Stimulated activated naive CD4-positive, alpha-beta T cell (primary cell): ENCODE measurements at places on chromosomes 1 and 21.

DNA sequence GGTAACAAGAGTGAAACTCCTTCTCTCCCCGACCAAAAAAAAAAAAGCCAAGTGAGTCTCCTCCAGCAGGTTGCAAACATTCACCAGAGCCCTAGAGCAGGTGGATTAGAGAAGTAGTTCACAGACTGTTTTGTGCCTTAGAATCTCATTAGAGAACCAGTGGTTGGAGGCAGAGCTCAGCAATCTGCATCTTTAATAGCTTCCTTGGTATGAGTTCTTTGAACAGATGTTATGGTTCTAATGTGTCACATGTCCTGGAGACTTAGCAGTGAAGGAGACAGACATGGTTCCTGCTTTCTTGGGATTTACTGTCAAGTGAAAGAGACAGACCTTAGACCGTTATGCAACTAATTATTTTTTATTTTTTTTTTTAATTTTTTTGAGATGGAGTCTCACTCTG is 26.8 kb downstream of the SESN2 start:
- DNase-seq, result no peak

GRCh38 chr1:2887941-2888855 is 86.7 kb upstream of the TTC34 start:
- DNase-seq, result no peak

DNA sequence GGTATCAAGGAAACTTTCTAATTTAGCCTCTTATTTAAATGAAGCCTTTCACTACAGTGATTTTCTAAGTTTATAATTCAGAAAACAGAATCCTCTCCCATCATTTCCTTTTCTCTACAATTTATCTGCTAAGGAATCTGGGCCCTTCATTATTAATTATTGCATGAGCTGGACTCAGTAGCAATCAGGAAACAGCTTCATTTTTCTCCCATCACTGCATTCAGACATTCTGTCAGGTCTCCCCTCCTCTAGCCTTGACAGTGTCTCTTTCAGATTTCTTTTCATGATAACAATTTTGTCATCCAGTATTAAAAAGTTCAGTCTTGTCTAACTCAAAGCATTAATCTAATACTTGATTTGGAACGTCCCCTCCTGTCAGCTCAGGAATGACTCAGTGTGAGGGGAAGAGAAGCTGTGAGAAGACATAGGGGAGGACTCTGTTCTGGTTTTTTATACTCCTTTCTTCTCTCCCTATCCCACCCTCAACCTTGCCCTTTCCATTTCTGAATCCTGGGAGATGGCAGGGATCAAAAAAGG is 28.1 kb downstream of the SLC44A5 start:
- no peak for DNase-seq

DNA sequence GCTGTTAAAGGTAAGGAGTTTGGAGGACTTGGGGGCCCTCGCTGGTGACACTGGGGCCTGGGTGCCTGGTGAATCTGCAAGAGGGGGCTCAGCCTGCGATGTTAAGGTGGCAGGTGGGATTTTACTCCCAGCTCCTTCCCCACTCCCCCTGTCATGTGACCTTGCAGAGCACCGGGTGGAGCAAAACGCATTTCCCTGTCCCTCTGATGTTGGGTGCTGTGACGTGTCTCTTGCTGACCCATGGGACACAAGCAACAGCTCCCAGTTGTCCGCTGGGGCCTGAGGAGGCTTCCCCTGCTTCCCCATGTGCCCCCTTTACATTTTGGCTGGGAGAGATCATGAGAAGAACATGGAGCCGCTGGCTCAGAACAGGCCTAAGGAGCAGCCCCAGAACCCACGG is 319.0 kb downstream of the MATN1 start:
- no peak for DNase-seq

GRCh38 chr1:89633800-89634625 is 1.1 kb downstream of the LRRC8C start:
- DNase-seq, result peak; percentile 41

- DNase-seq, result peak; percentile 14
Measured at GRCh38 chr1:244603498-244603897, 49.4 kb upstream of the DESI2 start.

- DNase-seq, result no peak
Measured at GRCh38 chr1:228215663-228216116, 7.8 kb downstream of the OBSCN start.

DNA sequence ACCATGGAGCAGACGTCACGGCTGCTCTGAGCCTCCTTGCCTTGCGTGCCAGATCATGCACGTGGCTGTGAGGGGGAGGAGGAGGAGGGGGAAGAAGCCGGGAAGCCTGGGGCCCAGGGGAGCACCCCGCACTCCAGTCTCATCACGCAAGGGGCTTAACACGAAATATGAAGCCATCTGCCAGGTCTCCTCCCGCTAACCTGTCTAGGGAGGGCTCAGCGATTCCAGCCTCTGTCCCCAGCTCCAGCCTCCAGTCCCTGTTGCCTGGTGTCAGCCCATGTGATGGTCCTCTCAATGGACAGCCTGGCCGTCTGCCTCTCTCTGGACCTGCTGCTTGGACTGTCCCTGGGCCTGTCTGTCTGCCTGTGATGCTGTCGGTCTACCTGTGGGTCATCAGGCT is 22.5 kb upstream of the C1QA start:
- DNase-seq, result no peak

DNA sequence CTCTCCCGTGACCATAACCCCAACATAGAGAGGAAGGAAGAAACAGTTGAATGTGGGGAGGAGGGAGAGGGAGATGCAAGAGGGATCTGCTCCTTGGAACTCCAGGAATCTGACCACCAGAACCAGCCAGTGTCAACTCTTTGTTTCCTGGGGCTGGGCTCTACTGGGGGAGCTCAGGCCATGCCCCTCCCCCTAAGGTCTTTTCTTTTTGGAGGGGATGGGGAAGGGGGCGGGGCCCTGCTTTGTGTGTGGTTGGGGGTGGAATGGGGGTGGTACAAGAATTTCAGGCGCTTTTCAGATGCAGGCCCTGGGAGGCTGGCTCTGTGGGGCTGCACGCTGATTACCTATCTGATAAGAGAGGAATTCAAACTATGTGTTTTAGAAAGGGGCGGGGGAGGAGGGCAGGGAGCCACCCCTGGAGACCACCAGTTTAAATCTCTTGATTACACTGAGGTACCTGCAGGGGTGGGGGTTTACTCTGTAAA is 8.3 kb downstream of the LIN28A start:
- no peak for DNase-seq

DNA sequence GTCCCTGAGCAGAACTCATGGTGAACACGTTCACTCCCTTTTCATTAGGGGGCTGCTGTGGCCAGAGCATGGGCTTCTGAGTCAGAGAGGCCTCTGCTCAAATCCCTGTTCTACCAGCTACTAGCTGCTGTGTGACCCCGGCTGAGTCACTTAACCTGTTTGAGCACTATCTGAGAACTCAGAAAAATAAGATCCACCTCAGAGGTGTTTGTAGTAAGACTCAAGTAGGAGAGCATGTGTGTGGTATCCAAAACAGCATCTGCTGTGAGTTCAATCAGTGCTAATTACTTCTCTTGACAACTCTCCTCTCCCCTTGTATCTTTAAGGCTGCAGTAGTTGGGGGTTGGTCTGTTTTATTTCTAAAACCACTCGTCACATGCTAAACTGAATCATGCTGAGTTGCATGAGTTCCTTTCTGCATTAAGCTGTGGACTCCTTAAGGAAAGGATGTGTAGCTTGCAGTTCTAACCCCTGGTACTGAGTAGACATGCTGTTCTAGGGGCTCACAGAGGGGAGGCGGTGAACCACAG is 39.7 kb upstream of the JUN start:
- DNase-seq, result no peak

DNA sequence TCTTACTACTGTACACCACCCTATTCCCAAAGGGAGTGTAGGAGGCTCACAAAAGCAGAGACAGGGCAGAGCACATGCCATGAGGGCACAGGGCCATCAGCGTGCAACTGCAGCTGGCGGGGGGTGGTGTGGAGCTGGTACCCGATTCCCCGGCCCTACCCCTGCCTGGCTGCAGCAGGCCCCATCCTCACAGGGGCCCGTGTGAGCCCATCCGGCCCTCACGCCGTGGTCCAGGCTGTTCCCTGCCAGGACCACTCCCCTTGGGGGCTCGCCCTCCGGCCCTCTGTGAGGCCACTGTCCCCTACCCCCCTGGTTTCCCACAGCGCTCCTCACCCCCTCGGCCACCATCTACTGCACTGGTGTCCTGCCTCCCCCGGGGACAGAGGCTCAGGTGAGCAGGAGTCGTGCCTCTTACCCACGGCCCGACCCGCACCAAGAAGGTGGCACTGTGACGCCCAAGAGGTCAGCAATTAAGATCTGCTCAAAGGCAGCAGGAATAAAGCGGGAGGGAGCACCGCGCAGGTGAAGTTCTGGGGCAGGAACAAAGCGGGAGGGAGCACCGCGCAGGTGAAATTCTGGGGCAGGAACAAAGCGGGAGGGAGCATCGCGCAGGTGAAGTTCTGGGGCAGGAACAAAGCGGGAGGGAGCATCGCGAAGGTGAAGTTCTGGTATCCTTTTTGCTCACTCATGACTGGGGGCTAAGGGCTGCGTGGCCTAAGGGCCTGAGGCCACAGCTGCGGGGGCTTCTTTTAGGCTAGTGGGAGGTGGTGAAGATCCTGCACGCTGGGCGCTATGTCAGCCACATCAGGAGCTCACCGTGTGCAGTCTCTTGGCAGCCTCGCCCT is 3.9 kb downstream of the POFUT2 start:
- no peak for DNase-seq

GRCh38 chr1:92081031-92081430 is 886 bp downstream of the BTBD8 start:
- DNase-seq, result no peak

- no peak for DNase-seq
Measured at GRCh38 chr21:34579411-34579810, 35.5 kb downstream of the RCAN1 start.

DNA sequence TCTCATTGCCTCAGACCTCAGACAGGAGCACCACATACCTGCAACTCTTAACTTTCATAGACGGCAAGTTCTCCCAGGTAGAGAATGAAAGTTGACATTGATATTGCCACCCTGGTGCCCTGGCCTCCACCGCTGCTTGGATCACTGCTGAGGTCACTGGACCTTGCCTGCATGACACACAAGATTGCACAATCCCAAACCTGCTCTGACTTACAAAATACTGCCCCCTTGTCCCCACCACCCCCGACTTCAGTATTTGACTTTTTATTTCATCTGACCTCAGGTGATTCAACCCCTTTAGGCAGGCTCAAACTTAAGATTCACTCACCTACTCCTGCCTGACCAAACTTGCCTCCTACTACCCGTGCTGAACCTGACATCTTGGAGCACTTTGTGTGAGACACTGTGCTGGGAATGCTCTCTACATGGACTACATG is 43.1 kb upstream of the S1PR1 start:
- no peak for DNase-seq

DNA sequence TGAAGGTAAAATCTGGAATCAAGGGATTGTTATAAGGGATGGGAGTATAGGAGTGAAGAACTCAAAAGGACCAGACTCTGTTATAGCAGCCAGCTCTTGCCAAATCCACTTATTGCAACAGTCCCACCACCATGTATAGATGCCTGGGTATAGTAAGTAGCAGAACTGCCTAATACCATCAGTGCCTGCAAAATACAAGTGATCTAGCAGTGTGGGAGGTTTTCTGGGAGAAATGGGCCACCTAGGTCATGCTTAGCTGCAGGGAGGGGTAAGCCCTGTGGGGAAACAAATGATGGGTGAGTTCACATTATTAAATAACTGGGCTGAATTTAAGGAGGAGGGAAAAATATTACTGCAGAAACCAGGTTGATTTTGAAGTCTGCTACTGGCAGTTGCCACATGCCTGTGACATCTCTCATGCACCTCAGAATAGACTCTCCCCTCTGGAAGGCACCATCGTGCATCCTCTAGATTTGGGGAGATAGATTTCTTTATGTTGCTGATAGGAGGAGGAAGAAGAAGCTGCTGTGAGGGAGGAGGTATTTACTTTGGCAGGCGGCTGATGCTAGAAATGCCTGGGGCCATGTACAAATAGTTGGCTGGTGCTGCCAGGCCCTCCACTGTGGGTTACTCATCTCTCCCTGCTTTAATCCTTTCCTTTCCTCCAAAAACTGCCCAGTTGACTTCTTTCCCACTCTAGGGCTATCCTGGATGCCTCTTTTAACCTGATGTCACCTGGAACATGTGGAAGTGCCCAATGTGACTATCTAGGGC is 27.5 kb downstream of the HLX start:
- no peak for DNase-seq

- DNase-seq, result no peak
Measured at GRCh38 chr1:241582921-241583321, 50.7 kb downstream of the KMO start.

DNA sequence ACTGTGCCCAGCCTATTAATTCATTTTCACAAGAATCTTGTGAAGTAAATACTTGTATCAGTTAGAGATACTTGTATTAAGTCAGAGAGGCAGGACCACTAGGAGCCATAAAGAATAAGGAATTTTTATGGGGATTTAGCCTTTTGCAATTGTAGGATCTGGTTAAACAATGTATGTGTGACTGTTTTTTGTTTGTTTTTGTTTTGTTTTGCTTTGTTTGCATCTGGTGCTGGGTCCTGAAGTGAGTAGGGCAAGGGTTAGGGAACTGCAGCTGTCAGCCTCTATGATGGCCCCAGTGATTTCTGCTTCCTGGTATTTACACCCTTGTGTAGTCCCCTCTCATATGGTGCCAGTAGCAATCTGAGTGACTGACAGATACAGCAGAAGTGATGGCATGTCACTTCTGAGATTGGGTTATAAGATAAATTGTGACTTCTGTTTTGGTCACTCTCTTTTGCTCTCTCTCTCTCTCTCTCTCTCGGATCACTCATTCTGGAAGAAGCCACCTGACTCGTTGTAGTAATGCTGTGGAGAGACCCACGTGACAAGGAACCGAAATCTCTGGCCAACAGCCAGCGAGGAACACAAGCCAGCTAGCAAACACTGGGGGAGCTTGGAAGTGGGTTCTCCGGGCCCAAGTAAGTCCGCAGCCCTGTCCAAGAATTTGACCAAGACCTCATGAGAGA is 96.2 kb upstream of the MARK1 start:
- DNase-seq, result no peak

- no peak for DNase-seq
Measured at GRCh38 chr1:214670098-214670497, 67.1 kb downstream of the CENPF start.

- no peak for DNase-seq
Measured at GRCh38 chr1:220787069-220787619, 431 bp downstream of the MTARC1 start.

GRCh38 chr1:168127503-168127902 is 9.2 kb downstream of the GPR161 start:
- DNase-seq, result no peak

GRCh38 chr1:26541816-26542711 is 12.5 kb downstream of the RPS6KA1 start:
- DNase-seq, result peak; percentile 8

- no peak for DNase-seq
Measured at GRCh38 chr1:45669859-45670655, 16.3 kb downstream of the GPBP1L1 start.

DNA sequence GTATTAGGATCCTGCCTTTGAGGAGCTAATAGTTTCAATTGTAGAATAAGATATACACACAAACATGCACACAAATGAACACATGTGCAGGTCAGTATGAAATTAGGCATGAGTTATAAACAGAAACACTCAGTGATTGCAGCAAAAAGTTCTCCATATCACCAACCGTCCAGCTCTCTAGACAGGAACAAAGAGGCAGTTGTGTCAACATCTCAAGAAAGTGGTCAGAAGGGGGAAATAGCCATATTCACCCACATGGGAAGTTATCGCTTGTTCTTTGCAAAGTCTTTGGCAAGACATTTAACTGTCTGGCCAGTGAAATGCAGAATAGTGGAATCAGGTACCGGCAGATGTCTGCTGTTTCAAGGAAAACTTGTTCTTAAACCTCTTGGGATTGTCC is 29.4 kb upstream of the PIGC start:
- no peak for DNase-seq

GRCh38 chr1:69263921-69264391 is 303.8 kb upstream of the LRRC7 start:
- no peak for DNase-seq
